Retina (tissue), 1 donor: ENCODE measurements at places on chromosomes 12 and 14.

DNA sequence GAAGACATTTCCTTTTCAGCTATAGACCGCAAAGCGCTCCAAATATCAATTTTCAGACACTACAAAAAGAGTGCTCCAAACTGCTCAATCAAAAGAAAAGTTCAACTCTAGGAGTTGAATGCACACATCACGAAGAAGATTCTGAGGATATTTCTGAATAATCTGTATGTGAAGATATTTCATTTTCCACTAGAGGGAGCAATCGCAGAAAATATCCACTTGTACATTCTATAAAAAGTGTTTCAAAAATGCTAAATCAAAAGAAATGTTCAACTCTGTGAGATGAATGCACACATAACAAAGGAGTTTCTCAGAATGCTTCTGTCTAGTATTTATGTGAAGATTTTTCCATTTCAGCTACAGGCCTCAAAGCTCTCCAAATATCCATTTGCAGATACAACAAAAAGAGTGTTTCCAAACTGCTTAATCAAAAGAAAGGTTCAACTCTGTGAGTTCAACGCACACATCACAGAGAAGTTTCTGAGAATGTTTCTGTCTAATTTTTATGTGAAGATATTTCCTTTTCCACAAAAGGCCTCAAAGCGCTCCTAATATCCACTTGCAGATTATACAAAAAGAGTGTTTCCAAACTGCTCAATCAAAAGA is 643.8 kb upstream of the ALG10B start:
- DNase-seq = no peak

DNA sequence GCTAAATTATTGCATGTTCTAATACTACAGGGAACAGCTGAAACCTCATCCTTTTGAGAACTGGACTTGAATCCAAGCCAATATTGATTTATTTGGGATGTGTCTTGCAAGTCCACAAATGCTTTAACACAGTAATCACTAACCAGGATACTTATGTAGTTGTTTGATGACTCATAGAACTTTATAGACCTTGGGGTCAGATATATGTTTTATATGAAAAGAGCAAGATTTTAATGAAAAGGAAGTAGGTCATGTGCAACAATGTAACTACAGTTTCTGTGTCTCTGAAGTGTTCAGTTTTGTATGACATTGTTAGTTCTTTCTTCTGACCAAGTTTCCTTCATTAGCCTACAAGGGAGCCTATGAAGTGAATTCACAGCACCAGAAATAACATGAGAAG is 352.0 kb downstream of the ZFP36L1 start:
- DNase-seq = no peak

- DNase-seq = peak; percentile 60
Observed at GRCh38 chr12:79522257-79522988, 168.3 kb downstream of the PAWR start.

DNA sequence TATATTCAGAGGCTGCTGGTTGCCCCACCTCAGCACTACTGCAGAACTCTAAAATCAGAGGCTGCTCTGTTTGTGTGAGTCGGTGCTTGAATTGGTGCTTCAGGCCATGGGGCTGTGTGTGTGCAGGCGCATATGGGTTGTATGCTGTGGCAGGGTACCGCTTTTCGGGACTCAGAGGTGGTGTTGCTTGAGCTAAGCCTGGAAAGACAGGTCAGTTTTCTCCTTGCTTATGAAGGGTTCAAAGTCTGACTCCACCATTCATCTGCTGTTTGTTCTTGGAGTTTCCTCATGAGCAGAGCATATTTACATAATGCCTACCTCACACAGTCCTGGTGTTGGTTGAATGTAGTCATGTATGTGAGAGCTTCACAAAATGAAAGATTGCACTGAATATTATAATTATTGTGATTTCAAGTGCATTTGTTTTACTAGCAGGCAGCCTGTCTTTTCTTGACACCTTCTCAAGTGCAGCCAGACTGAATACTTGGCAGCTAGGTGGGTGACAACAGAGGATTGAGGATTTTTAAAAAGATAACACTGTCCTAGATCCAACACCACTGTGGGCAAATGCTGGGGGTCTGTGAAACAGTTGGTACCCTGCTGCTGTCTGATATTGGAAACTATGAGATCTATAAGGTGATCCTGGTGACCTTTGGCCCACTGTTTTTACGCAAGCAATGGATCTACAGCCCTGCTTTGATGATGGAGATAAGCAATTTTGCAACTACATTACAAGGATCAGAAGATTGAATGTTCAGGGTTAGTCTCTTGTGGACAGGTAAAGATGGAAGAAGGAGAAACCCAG is 1.0 kb upstream of the ANG start:
- no peak for DNase-seq

GRCh38 chr12:41293011-41293410 is 104.9 kb downstream of the PDZRN4 start:
- no peak for DNase-seq

- DNase-seq = no peak
Observed at GRCh38 chr14:94524093-94524492, 14.8 kb upstream of the SERPINA12 start.

- no peak for DNase-seq
Observed at GRCh38 chr12:807041-807735, 54.8 kb downstream of the WNK1 start.

GRCh38 chr12:12180136-12180535 is 86.7 kb downstream of the LRP6 start:
- DNase-seq = no peak
